ENCODE measurements at places on chromosomes 3 and 15. TPM values are rescaled to one million over a fixed set of nuclear protein-coding genes. Genes with fewer than 3 reads are reported as not detected.

DNA sequence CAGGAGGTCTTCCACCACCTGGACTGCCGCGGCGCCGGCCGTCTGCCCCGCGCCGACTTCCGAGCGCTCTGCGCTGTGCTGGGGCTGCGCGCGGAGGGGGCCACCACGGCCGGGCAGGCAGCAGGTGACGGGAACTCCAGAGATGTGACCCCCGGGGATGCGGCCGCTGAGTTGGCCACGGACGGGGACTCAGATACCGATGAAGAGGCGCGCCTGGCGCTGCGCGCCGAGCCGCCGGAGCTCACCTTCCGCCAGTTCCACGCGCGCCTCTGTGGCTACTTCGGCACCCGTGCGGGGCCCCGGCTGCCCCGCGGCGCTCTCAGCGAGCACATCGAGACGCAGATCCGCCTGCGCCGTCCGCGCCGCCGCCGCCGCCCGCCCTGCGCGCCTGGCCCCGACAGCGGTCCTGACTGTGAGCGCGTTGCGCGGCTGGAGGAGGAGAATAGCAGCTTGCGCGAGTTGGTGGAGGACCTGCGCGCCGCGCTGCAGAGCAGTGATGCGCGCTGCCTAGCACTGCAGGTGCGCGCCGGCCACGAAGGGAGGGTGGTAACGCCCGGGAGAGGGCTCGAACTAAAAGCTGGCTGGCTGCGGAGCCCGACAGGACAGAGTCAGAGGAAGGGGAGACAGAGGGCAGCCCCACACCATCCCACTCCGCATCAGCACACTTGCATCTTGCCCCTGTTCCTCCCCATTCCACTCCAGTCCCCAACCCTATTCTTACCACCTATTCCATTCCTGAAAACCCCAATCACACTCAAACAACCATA lies 885 bp downstream of the EFCC1 start:
- H3K27ac ChIP-seq = peak overlapping the region; percentile 80
- peaks cover 80% of the 10 kb centered on the region for H3K27me3 ChIP-seq
- H3K36me3 ChIP-seq = no peaks in the 10 kb centered on the region
- DNase-seq = no peak
- H3K4me1 ChIP-seq = peaks cover 33% of the 10 kb centered on the region

- no peak overlapping the region for H3K27ac ChIP-seq
- H3K4me3 ChIP-seq = no peak overlapping the region
- H3K27me3 ChIP-seq = no peaks in the 10 kb centered on the region
- no peaks in the 10 kb centered on the region for H3K4me1 ChIP-seq
- no peak for DNase-seq
Measured at GRCh38 chr3:162367429-162368260, 871.0 kb downstream of the OTOL1 start.

- no peak overlapping the region for H3K27ac ChIP-seq
- no peaks in the 10 kb centered on the region for H3K27me3 ChIP-seq
- H3K4me1 ChIP-seq = peaks cover 20% of the 10 kb centered on the region
- DNase-seq = no peak
- no peaks in the 10 kb centered on the region for H3K36me3 ChIP-seq
Measured at GRCh38 chr15:58484791-58485600, 53.2 kb downstream of the LIPC start.

TLR9 gene
- not detected for total RNA-seq

GRCh38 chr3:42045708-42046243 lies 45.4 kb upstream of the TRAK1 start:
- H3K4me3 ChIP-seq = no peak overlapping the region
- H3K27me3 ChIP-seq = no peaks in the 10 kb centered on the region
- DNase-seq = no peak
- peaks cover 9% of the 10 kb centered on the region for H3K4me1 ChIP-seq

GRCh38 chr3:152978152-152978551 lies 143.2 kb downstream of the P2RY1 start:
- H3K27me3 ChIP-seq = no peaks in the 10 kb centered on the region
- H3K27ac ChIP-seq = no peak overlapping the region
- H3K36me3 ChIP-seq = no peaks in the 10 kb centered on the region
- DNase-seq = no peak
- no peaks in the 10 kb centered on the region for H3K4me1 ChIP-seq

DNA sequence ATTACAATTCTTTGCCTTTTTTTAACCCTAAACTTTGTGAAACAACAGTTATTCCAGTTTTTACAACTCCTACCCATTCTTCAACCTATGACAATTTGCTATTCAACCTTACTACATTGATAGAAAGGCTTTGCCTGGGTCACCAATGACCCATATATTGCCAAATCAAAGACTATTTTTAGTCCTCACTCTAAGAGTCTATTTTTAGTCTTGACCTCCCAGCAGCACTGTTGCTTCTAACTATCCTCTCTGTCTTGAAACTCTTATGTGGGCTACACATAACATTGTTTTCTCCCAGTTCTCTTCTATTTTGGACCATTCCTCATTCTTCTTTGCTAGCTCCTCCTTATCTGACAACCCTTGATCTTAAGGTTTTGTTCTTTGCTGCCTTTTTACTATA lies 71.4 kb downstream of the C3orf80 start:
- no peaks in the 10 kb centered on the region for H3K36me3 ChIP-seq
- no peaks in the 10 kb centered on the region for H3K27me3 ChIP-seq

DNA sequence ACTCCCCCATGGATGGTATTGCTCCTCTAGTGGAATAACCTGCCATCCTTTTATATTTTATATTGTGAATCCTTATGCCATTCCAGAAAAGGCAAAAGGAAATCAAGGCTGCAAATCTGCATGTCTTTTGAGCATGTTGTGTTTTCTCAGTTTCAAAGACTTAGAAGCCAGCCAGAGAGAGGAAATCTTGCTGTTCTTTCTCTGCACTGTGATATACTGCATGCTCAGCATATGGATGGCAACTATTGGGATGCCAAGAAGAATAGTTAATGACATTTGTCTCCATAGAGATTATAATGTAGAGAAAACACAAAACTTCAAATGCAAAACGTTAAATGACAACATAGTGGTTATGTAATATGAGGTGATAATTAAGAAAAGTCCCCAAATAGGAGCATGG lies 106.0 kb upstream of the NUDT16 start:
- no peaks in the 10 kb centered on the region for H3K4me1 ChIP-seq
- H3K4me3 ChIP-seq = no peak overlapping the region
- no peaks in the 10 kb centered on the region for H3K36me3 ChIP-seq

DNA sequence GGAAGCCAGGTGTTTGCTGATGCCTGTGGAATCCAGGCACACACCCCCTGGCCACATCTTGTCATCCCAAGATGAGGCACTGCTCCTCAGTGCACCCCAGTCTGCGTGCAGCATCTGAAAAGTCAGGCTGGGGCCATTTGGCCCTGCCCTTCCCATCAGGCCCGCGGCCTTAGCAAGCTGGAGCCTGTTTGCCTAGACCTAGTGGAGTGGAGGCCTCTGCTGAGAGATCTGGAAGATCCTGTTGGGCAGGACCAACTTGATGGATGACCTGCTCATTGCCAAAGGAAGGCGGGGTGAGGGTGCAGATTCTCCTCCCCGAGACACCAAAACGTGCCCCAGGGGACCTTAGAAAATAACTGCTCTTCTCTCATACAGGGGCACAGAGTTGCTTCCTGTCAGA lies 220.2 kb downstream of the SHQ1 start:
- no peaks in the 10 kb centered on the region for H3K27me3 ChIP-seq
- peak overlapping the region; percentile 76 for H3K27ac ChIP-seq
- H3K4me3 ChIP-seq = no peak overlapping the region
- peaks cover 10% of the 10 kb centered on the region for H3K4me1 ChIP-seq

GRCh38 chr15:50593761-50594160 lies 47.3 kb upstream of the USP50 start:
- H3K27me3 ChIP-seq = no peaks in the 10 kb centered on the region
- peaks cover 6% of the 10 kb centered on the region for H3K36me3 ChIP-seq
- no peak for DNase-seq
- H3K27ac ChIP-seq = no peak overlapping the region
- no peak overlapping the region for H3K4me3 ChIP-seq

DNA sequence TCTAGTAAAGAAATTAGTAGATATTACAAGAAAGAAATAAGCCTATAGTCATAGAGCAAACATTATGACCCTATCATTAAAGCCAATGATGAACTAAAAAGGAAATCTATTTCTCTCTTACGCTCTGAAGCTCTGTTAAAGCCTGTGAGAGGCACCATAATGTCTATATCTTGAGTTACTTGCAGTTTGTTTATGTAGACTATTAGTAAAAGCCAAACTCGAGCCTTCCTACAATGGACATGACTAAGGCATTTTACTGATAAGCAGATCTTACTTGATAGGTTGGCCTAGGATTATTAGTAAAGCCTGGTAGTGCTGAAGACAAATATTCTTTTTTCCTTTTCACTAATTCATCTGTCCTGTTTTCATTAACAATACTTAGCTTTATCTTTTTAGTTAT lies 32.7 kb downstream of the LRRC3B start:
- H3K4me1 ChIP-seq = peaks cover 29% of the 10 kb centered on the region
- no peak overlapping the region for H3K27ac ChIP-seq
- H3K36me3 ChIP-seq = no peaks in the 10 kb centered on the region

- H3K27ac ChIP-seq = no peak overlapping the region
- H3K36me3 ChIP-seq = peaks cover 60% of the 10 kb centered on the region
- H3K4me1 ChIP-seq = peaks cover 41% of the 10 kb centered on the region
- H3K27me3 ChIP-seq = no peaks in the 10 kb centered on the region
- DNase-seq = no peak
- no peak overlapping the region for H3K4me3 ChIP-seq
Measured at GRCh38 chr3:47877290-47877689, 74.4 kb downstream of the DHX30 start.

GRCh38 chr15:57751177-57751800 lies 44.8 kb downstream of the POLR2M start:
- H3K4me3 ChIP-seq = no peak overlapping the region
- DNase-seq = no peak
- H3K27me3 ChIP-seq = no peaks in the 10 kb centered on the region
- H3K36me3 ChIP-seq = no peaks in the 10 kb centered on the region

UROC1 gene
- total RNA-seq = not detected

Data from esophagus squamous epithelium (tissue), 5 donors.